ENCODE measurements at places on chromosomes 4 and X. TPM values are rescaled to one million over a fixed set of nuclear protein-coding genes. Genes with fewer than 3 reads are reported as not detected.

GRCh38 chr4:183808097-183808456 is 97.0 kb upstream of the STOX2 start:
- no peaks in the 10 kb centered on the region for H3K4me1 ChIP-seq
- no peak overlapping the region for H3K27ac ChIP-seq
- H3K4me3 ChIP-seq: no peak overlapping the region
- H3K36me3 ChIP-seq: no peaks in the 10 kb centered on the region
- H3K27me3 ChIP-seq: no peaks in the 10 kb centered on the region

Gene LIN54
- 5.7 TPM for total RNA-seq

DNA sequence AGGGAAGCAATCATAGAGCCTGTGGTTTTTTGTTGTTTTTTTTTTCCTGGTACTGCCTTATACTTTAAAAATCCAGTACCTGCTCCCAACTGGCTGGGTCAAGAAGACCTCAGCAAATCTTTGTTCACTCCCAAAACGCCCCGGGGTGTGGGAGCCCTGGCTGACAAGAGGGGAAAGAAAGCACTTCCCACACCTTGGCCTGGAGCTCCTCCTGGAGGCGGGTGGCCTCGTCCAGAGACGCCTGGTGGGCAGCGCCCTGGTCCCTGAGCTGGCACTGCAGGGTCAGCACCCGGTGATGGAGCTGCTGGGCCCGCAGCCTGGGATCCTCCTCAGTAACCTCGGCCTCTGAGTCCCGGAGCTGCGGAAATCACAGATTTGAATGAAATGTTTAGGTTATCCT is 38.2 kb downstream of the C4orf50 start:
- H3K36me3 ChIP-seq: no peaks in the 10 kb centered on the region
- no peak overlapping the region for H3K4me3 ChIP-seq
- no peaks in the 10 kb centered on the region for H3K4me1 ChIP-seq
- no peak for DNase-seq

Gene VGLL1
- total RNA-seq: not detected

GRCh38 chr4:103402198-103402597 is 204.1 kb upstream of the CENPE start:
- no peaks in the 10 kb centered on the region for H3K36me3 ChIP-seq
- no peak overlapping the region for H3K27ac ChIP-seq
- DNase-seq: no peak
- H3K4me3 ChIP-seq: no peak overlapping the region
- H3K4me1 ChIP-seq: no peaks in the 10 kb centered on the region
- no peaks in the 10 kb centered on the region for H3K27me3 ChIP-seq

Data from right lobe of liver (tissue), 6 donors.